ENCODE measurements at places on chromosomes 5 and 9. TPM values are rescaled to one million over a fixed set of nuclear protein-coding genes. Genes with fewer than 3 reads are reported as not detected.

Gene NR2F1
- 0.87 TPM for total RNA-seq

Gene GPBP1
- 60.3 TPM for total RNA-seq

Gene PLPP7
- total RNA-seq, result 1.8 TPM

Gene SPINK5
- total RNA-seq, result not detected

Gene CDO1
- total RNA-seq, result 6.1 TPM

Gene RAD23B
- total RNA-seq, result 19.3 TPM

Gene RAB3C
- not detected for total RNA-seq
